ENCODE measurements at places on chromosomes 1 and 21. TPM values are rescaled to one million over a fixed set of nuclear protein-coding genes. Genes with fewer than 3 reads are reported as not detected.

The RNF186 gene
- total RNA-seq, result not detected

- no peak for DNase-seq
Measured at GRCh38 chr1:91511386-91511785, 10.7 kb downstream of the CDC7 start.

GRCh38 chr1:171793636-171794035, 12.2 kb downstream of the METTL13 start:
- DNase-seq, result no peak

The TPTE gene
- not detected for total RNA-seq

- no peak for DNase-seq
Measured at GRCh38 chr1:30692948-30693301, 30.5 kb downstream of the MATN1 start.

DNA sequence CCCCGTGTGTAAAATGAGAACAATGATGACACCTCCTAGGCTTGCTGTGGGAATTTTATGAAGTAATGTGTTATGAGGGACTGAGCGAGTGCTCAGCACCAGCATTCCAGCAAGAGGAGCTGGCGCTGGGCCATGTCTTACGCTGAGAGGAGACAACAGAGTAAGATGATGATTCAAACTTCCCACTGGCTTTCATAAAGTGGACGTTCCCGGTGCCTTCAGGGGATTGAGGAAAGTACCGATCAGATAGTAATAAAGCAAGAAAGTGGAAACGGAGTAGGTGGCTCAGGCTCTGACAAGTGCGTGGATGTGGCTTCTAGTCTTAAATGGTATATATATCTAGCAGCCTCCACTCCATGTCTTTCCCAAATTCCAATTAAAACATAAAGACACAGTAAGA, 23.8 kb downstream of the EPHA10 start:
- no peak for DNase-seq

The SMPDL3B gene
- total RNA-seq, result not detected

GRCh38 chr1:221078260-221078965, 199.2 kb downstream of the HLX start:
- DNase-seq, result no peak

The C4BPA gene
- 0.08 TPM for total RNA-seq

All from Right ventricle myocardium superior (tissue), 1 donor.